CD4-positive, alpha-beta T cell treated with Interleukin-4 for 1 hour (primary cell): ENCODE measurements at places on chromosomes 3 and 15.

GRCh38 chr15:75063338-75063737 lies 39.9 kb downstream of the PPCDC start:
- no peak for DNase-seq

GRCh38 chr3:194935061-194935460 lies 249.4 kb downstream of the FAM43A start:
- peak; percentile 18 for DNase-seq

GRCh38 chr3:26614006-26614685 lies 8.4 kb upstream of the LRRC3B start:
- DNase-seq: no peak

GRCh38 chr3:4756855-4757574 lies 222.2 kb upstream of the BHLHE40 start:
- DNase-seq: no peak

DNA sequence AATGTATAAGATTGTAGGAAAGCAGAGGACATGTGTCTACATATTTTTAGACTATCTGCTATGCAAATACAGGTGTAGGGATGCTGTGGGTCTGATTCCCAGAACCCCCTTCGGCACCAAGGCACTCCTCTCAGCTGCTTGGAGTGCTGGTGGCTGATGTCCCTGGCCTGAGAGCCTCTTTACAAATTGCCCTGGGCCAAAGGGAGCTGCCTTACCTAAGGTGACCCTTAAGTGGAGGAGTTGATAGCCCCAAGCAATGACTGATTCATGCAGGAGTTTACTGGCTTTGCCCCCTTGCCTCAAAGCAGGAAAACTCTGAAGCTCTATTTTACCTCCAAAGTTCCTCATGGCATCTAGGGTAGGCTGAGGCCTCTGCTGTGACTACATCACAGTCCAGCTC lies 83.0 kb downstream of the ZNF385D start:
- no peak for DNase-seq

DNA sequence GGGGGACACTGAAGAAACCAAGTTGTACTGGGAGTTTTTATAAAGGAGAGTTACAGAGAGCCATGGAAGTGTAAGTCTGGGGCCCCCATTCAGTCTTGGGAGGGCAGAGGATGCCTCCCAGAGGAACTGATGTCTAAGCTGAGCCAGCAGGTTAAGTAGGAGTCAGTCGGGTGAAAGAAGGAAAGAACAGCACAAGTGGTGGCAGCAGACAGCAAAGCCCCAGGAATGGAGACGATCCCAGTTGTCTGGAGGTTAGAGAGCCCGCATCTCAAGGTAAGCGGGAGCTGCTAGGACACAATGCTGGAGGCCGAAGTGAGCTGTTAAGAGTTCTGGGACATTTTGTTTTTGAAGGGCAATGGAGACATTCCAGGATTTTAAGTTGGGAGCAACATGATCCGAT lies 88.8 kb downstream of the TAMM41 start:
- no peak for DNase-seq

- DNase-seq: no peak
Measured at GRCh38 chr15:75517233-75517632, 61.9 kb downstream of the PTPN9 start.

DNA sequence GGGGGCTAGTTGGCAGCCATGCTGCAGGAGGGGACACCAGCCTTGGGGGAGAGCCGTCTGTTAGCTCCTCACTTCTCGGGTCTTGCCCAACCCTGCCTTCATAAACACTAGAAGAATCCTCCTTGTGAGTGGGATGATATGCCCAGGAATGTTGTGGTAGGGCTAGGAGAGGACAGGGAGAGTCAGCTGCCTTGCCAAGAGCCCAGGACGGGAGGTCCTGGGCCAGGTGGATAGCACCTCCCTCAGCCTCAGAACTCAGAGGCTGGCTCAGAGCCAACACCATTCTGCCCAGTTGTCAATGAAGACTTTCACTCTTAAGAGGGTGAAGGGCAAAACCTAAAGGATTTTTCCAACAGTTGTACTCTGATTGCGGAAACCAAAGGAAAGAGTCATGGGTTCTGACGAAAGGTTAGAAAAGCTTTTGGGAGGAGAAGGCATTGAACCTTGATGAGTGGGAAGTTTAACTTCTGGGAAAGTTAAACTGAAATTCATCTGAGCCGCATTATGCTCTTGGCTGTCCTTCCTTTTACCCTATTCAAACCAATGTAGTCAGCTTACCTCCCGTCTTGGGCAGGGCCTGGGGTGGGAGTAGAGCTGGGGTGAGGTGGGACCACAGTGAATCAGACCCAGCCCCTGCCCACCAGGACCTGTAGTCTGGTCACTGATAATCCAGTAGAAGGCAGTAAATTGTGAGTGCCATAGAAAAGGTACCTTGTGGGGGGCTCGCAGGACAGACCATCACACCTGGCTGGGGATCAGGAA lies 81.9 kb downstream of the FAM43A start:
- no peak for DNase-seq

DNA sequence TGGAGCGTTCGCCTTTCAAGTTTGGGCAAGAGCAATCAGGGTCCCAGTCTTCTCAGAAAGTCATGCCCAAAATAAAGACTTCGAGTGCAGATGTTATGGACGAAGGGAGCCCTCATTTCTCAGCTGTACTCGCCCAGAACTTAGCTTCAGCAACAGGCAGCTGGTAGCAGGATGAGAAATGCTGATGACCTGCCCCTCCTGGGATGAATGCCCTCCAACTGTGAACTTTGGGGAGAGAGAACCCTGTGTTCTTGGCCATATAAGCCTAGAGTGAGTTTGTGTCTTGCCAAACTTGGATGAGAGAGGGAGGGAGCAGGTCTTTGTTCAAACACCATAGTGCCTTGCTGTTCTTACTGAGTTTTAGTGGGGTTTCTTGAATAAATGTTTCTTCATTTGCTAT lies 400.3 kb downstream of the LRTM1 start:
- DNase-seq: no peak

GRCh38 chr15:54820811-54821210 lies 375.9 kb downstream of the RSL24D1 start:
- DNase-seq: no peak

DNA sequence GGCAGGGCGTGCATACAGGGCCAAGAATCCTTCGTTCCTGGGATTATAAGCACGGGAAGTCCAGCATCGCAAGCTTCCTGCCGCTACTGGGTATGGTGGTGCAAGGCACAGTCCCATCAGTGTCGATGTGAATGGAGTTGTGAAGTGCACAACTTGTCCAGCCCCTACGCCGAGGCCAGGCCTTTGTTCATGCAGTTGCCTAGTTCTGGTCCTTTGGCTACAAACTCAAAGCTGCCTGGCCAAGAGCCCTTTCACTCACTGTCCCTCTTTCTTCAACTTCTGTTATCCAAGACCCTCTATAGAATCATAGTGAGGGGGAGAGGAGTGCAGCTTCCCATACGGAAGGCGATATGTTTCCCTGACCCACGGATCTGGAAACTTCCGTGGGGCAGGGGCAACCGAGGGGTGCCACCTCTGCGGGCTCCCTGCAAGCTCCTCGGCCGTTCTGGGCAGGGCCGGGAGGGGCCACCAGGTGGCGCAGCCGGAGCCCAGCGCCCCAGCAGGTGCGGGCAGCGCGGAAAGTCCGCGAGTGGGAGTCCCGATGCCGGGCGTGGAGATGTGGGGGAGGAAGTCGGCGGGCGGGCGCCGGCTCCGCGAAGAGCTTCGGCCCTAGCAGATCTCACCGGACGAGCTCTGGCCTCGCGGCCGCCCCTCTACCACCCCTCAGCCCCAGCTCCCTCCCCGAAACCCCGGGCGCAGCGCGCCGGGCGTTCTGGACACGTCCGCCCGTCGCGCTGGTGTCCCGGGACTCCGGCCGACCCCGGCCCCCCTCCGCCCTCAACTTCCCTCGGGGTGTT lies 693 bp downstream of the RASGRP1 start:
- DNase-seq: peak; percentile 89

DNA sequence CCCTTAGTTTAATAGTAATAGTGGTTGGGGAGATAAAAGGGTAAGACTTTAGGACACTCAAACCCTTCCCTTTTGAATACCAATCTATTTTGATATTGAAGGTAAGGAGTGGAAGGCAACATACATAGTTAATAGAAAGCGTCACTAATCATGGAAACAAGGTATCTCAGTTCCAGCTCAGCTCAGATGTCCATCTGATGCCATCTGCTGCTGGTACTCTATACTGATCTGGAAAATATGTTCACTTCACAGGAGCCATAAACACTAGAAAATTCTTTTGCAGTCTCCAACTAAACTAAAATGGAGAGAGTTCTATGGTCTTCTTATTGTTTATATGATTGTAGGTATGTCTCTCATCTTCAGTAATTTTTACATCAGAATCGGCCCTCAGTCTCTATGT lies 1777.1 kb downstream of the OTOL1 start:
- DNase-seq: no peak

- DNase-seq: no peak
Measured at GRCh38 chr3:136914739-136915138, 43.0 kb upstream of the IL20RB start.

DNA sequence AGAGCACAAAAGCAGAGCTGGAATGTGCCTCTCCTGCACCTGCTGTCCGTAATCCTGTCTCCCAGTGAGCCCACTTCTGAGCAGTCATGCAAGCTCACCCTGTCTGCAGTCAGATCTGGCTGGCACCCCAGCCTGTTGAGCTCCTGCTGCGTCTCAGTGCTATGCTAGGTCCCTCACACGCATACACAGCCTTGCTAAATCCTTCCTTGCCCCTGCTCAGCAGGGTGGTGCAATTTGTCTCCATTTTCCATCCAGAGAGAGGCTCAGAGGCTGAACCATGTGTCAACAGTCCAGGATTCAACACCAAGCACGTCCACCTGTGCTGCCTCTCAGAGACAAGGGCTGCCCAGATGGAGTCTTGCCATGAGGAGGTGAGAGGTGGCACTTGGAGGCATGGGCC lies 11.0 kb downstream of the POMGNT2 start:
- no peak for DNase-seq

GRCh38 chr3:59266551-59266950 lies 216.7 kb upstream of the CFAP20DC start:
- DNase-seq: no peak

- no peak for DNase-seq
Measured at GRCh38 chr15:62558640-62559380, 393.7 kb upstream of the C2CD4B start.

GRCh38 chr15:71943806-71944205 lies 133.5 kb downstream of the NR2E3 start:
- DNase-seq: no peak

DNA sequence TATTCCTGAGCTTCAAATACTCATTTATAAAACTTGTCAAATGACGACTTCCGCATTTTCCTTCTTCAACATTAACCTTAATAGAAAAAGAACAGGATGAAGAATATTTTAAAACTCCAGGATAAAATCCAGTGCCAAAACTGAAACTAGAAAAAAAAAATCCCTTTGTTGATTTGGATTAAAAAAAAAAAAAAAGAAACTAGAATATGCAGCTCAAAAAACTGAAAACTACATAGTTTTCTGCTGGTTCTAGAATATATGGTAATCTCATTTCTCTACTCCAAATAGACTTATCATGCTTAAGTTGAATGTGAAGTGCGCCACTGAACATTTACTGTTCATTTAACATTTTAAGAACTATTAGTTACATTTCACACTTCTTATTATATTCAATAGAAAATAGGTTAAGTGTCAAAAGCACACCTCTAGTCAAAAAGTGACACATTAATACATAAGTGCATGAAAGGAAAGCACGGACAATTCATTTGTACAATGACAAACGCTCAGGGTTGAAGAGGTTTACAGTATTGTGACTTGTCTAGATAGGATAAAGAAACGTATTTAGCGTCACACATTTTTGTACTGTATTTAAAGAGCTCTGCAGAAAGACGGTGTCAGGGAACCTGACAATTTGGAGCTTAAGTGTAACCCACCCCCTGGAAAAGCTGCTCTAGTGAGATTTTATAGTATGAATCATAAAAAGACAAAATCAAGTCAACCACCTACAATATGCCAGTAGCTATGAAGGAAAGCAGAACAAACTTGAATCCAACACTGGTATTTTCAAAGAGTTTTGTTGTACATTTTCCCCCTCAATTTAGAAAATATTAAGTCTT lies 5.8 kb downstream of the TRA2B start:
- peak; percentile 17 for DNase-seq

GRCh38 chr3:179172546-179172945 lies 24.4 kb downstream of the PIK3CA start:
- DNase-seq: no peak
